NCI-H1694 (cell line): ENCODE measurements at places on chromosomes 2 and 18.

- DNase-seq: no peak
Measured at GRCh38 chr2:144504218-144504641, 15.7 kb downstream of the ZEB2 start.

GRCh38 chr2:44799105-44799504 is 142.4 kb upstream of the SIX3 start:
- DNase-seq: no peak

DNA sequence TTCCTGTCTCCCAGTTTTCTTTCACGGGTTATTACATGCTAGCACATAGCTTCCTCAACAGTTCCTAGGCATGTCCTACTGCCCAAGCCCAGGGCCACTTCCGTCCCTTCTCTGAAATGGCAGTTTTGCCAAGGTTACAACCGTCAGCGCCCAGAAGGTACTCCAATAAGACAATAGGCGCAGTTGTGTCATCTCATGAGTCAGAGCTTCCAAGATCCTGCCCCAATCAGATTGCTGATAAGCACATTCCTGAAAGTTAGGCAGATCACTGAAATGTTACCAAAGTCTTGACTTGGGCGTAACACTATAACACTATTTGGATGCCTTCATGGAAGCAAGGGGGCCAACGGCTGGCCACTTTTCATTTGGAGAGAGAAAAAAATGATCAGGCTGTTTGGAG is 34.2 kb downstream of the GKN2 start:
- DNase-seq: no peak

GRCh38 chr2:129877795-129878775 is 101.4 kb upstream of the RAB6C start:
- DNase-seq: peak; percentile 56

- DNase-seq: no peak
Measured at GRCh38 chr2:136693966-136694365, 71.4 kb upstream of the THSD7B start.

- no peak for DNase-seq
Measured at GRCh38 chr2:12651641-12652040, 65.1 kb upstream of the TRIB2 start.

GRCh38 chr18:24561369-24561965 is 101.0 kb downstream of the HRH4 start:
- DNase-seq: no peak

DNA sequence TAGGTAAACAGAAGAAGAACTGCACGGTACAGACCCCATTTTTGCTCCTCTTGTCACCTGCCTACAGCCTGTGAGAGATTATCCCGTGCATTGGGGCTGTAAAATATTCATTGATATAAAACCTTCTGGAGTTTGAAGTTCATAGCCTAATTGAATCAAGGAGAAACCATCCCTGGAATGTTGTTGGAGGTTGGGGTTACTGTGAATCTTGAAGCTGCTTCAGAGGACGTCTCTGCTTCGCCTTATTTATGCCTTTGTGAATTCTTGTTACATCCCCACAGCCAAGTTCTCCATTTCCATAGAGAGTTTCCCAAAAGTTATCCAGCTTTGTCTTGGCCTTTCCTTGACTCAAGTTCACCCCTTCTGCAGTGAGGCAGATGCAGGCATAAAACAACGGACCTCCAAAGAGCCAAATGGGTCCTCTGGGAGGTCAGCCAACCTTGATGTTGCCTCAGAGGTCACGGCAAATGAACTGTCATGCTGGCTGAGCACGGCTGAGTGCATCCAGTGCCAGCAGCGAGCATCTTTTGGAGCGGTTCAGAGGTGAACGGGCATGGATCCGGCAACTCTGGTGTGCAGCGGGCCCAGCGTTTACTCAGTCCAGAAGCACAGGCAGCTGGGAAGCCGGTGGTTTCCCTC is 317.6 kb downstream of the PRKCE start:
- DNase-seq: no peak

DNA sequence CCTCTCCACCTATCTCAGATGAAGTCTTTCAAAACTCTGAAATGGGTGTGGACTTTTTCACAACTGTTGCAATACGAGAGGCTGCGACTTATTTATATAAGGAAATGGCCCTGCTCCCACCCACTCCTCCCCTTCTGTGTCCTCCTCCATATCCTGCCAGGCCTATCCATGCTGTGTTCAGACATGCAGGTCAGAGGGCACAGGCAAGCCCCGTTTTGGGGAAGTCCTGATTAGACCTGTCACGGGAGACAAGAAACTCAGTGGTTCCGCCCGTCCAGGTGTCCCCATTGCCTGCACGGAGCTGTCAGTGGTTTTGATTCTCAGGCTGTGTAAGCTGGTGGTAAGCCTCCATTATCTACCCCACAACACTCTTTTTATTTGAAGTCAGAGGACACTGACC is 99.6 kb upstream of the MGAT5 start:
- DNase-seq: no peak

DNA sequence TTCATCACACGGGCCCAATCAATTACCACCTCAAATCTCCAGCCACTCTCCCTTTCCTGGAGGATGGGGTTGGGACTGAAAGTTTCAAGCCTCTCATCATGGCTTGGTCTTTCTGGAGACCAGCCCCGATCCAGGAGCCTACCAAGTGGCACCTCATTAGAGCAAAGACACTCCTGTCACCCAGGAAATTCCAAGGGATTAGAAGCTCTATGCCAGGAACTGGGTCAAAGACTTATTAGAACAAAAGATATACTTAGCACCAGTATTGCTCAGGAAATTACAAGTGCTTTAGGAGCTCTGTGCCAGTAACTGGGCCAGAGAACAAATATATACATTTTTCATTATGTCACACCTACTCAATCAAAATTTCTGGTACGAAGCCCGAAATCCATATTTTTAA is 14.3 kb downstream of the SLC25A52 start:
- no peak for DNase-seq

- no peak for DNase-seq
Measured at GRCh38 chr2:19807346-19807745, 94.4 kb downstream of the TTC32 start.

- DNase-seq: no peak
Measured at GRCh38 chr2:16005816-16006536, 65.6 kb downstream of the MYCN start.

GRCh38 chr18:25345081-25345866 is 6.7 kb downstream of the ZNF521 start:
- DNase-seq: no peak
